ENCODE measurements at places on chromosomes 16 and 17.

DNA sequence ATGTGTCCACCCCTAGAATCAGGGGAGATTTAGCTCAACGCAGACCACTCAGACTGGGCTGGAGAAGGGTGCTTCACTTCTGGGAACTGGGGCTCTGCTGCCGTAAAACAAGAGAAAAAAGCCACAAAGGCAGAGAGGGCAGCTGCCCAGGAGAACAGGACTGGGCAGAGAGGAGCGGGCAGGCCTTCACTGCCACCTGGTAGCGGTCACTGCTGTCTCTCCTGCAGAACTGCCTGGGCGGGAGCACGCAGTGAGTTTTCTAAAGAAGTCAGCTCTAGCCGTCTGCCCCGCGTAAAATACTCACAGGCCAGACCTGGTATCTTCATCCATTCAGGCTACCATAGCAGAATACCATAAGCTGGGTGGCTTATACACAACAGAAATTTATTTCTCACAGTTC is 103.8 kb downstream of the AMFR start:
- peaks cover 25% of the 10 kb centered on the region for H3K4me1 ChIP-seq
- H3K27me3 ChIP-seq: no peaks in the 10 kb centered on the region
- DNase-seq: no peak
- H3K27ac ChIP-seq: no peak overlapping the region

GRCh38 chr17:63290784-63291183 is 155.3 kb downstream of the CYB561 start:
- H3K4me1 ChIP-seq: no peaks in the 10 kb centered on the region
- H3K27me3 ChIP-seq: no peaks in the 10 kb centered on the region
- no peaks in the 10 kb centered on the region for H3K36me3 ChIP-seq

- no peak overlapping the region for H3K27ac ChIP-seq
- no peaks in the 10 kb centered on the region for H3K27me3 ChIP-seq
- no peak overlapping the region for H3K4me3 ChIP-seq
- DNase-seq: no peak
- H3K36me3 ChIP-seq: no peaks in the 10 kb centered on the region
Observed at GRCh38 chr17:57337390-57337789, 81.1 kb downstream of the MSI2 start.

- no peak for DNase-seq
- H3K36me3 ChIP-seq: no peaks in the 10 kb centered on the region
- H3K4me3 ChIP-seq: no peak overlapping the region
- H3K27ac ChIP-seq: peak overlapping the region; percentile 29
Observed at GRCh38 chr17:19752216-19753050, 4.3 kb upstream of the ALDH3A1 start.

GRCh38 chr16:68031951-68032350 is 8.9 kb downstream of the DUS2 start:
- no peaks in the 10 kb centered on the region for H3K4me1 ChIP-seq
- H3K27ac ChIP-seq: no peak overlapping the region
- DNase-seq: no peak
- H3K4me3 ChIP-seq: no peak overlapping the region
- H3K36me3 ChIP-seq: no peaks in the 10 kb centered on the region

DNA sequence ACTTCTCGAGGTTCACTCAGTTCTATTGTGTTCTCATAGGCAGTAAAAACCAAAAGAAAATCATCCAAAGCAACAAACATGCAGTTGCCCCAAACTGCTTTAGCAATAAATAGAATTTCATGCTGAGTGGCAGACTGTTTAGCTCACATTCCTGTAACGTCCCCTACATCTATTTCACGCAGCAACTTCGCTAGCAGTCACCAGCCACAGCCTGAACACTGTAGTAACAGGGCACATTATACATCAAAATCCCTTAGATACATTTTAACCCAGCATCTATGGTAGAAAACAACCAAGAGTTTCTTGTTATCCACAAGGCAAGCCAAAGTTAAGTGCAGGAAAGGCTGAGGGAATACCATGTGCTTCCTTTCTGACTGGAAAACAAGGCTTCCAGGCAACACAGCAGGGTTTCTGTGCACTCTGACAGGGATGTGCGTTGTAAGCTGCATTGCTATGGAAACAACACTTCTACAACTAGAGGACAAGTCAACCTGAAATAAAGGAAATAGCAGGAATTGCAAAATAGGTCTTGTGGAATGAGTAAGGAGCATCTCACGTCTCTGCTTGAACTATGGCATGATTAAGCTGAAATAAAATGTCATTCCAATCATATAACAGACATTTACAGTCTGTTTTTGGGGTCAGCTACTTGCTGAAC is 55.4 kb downstream of the CFDP1 start:
- no peak for DNase-seq
- H3K4me3 ChIP-seq: no peak overlapping the region
- no peaks in the 10 kb centered on the region for H3K27me3 ChIP-seq

- no peaks in the 10 kb centered on the region for H3K27me3 ChIP-seq
- H3K36me3 ChIP-seq: no peaks in the 10 kb centered on the region
- H3K4me3 ChIP-seq: no peak overlapping the region
- no peaks in the 10 kb centered on the region for H3K4me1 ChIP-seq
- DNase-seq: no peak
Observed at GRCh38 chr16:5480431-5481195, 383.0 kb upstream of the EEF2KMT start.

- H3K4me3 ChIP-seq: no peak overlapping the region
- peak overlapping the region; percentile 77 for H3K27ac ChIP-seq
- peaks cover 4% of the 10 kb centered on the region for H3K36me3 ChIP-seq
- H3K27me3 ChIP-seq: no peaks in the 10 kb centered on the region
- H3K4me1 ChIP-seq: peaks cover 25% of the 10 kb centered on the region
Observed at GRCh38 chr17:73278049-73278464, 16.4 kb upstream of the CPSF4L start.

GRCh38 chr17:41844971-41845370 is 7.3 kb downstream of the KLHL10 start:
- H3K27ac ChIP-seq: no peak overlapping the region
- DNase-seq: no peak
- H3K36me3 ChIP-seq: no peaks in the 10 kb centered on the region
- H3K4me3 ChIP-seq: no peak overlapping the region
- H3K27me3 ChIP-seq: no peaks in the 10 kb centered on the region

GRCh38 chr17:50339381-50339780 is 6.5 kb upstream of the XYLT2 start:
- H3K27me3 ChIP-seq: no peaks in the 10 kb centered on the region
- no peaks in the 10 kb centered on the region for H3K4me1 ChIP-seq
- H3K27ac ChIP-seq: no peak overlapping the region
- no peak for DNase-seq

DNA sequence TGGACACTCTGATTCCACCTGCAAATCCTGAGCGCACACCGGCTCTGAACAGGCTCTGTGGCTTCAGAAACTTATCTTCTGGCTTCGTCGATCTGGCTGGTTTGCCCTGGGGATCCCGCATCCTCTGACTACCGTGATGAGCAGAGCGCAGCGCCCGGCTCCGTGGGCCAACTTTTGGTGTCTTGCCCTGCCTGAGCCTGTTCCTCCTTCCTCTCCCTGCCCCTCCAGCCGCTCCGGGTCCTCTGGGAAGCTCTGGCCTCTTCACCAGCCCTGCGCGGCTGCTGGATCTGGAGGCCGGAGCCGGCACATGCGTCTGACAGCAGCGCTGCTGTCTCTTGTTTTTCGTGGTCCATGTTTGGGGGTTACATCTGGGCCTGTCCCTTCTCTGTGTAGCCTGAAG is 65.6 kb downstream of the JPH3 start:
- H3K4me3 ChIP-seq: no peak overlapping the region
- no peak overlapping the region for H3K27ac ChIP-seq
- DNase-seq: no peak
- no peaks in the 10 kb centered on the region for H3K4me1 ChIP-seq

DNA sequence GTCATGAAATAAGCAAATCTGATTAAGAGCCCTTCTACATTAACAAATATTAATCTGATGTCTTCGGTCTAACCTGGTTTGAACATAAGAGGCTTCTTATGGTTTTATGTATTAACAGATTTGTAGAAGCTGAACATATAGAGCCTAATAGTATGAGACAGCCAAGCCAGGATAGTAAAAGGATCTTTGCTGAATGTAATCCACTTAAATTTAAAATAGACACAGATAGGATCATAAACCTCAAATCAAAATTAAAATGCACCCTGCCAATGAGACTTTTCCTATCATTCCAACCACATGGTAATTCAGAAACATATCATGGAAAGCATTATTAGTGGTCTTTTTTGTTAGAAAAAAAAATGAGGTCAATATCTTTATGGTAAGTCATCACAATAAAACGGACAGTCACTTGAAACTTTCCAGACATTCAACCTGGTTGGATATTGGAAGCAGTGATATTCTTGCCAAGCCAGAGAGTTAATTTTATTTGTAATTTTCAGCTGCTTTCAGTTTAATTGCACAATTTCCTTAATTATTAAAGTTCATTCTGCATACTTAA is 606.9 kb upstream of the SALL1 start:
- no peaks in the 10 kb centered on the region for H3K36me3 ChIP-seq
- DNase-seq: no peak
- no peak overlapping the region for H3K4me3 ChIP-seq
- H3K27ac ChIP-seq: no peak overlapping the region

- no peak overlapping the region for H3K27ac ChIP-seq
- H3K27me3 ChIP-seq: no peaks in the 10 kb centered on the region
- no peak overlapping the region for H3K4me3 ChIP-seq
- H3K36me3 ChIP-seq: peaks cover 5% of the 10 kb centered on the region
- no peaks in the 10 kb centered on the region for H3K4me1 ChIP-seq
Observed at GRCh38 chr16:78428193-78428592, 328.7 kb downstream of the WWOX start.

DNA sequence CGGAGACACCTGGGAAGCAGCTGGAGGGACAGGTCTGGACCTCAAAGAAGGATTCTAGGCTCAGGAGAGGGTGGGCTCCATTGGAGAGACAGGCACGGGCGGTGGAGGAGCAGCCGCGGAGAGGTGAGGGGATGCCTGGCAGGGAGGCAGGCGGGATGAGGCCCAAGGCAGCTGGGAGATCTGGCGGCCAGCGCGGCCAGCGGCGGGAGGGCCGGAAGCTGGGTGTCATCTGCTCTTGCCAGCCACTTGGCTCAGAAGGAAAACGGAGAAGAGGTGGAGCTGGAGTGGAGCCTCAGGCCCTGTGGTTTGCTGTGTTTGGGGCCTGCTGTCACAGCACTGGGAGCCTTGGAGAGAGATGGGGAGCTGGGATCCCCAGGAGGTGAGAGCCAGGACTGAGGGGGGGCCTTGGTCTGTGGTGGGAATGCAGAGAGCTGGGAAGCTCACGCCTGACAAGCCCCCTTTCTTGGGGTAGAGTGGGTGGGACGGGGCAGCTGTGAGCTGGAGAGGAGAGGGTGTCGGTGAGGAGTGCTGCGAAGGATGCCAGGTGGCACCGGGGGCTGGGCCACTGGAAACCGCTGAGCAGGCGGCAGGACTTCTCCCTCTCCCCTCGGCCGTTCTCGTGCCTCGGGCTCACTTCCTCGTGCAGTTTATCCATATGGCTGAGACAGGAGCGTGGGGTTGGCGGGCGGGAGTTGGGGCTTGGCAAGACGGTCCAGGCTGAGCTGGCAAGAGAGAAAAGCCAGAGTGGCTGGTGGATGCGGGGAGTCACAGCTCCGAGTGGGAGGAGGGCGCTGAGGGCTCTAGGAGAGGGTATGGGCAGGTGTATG is 8.0 kb downstream of the TBC1D24 start:
- H3K27ac ChIP-seq: peak overlapping the region; percentile 77
- no peaks in the 10 kb centered on the region for H3K36me3 ChIP-seq
- no peaks in the 10 kb centered on the region for H3K27me3 ChIP-seq
- peak; percentile 69 for DNase-seq

DNA sequence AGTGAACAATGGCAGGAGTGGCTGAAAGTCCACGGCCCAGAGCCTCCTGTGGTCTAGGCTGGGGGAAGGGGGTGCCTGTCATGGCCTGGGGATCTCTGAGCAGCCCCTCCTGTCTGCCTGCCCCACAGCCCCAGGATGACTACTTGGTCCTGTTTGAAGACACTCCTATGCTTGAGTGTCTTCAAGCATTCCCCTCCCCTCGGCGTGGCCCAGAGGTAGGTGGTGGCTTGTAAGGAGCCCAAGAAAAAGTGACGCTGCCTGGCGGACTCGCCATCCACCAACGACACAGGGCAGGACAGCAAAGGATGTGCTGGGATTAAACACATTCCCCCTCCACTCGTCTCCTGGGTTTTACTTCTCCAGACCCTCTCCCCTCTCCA is 5.7 kb downstream of the SULT1A1 start:
- DNase-seq: no peak
- no peaks in the 10 kb centered on the region for H3K36me3 ChIP-seq
- H3K4me1 ChIP-seq: peaks cover 6% of the 10 kb centered on the region
- no peak overlapping the region for H3K4me3 ChIP-seq

DNA sequence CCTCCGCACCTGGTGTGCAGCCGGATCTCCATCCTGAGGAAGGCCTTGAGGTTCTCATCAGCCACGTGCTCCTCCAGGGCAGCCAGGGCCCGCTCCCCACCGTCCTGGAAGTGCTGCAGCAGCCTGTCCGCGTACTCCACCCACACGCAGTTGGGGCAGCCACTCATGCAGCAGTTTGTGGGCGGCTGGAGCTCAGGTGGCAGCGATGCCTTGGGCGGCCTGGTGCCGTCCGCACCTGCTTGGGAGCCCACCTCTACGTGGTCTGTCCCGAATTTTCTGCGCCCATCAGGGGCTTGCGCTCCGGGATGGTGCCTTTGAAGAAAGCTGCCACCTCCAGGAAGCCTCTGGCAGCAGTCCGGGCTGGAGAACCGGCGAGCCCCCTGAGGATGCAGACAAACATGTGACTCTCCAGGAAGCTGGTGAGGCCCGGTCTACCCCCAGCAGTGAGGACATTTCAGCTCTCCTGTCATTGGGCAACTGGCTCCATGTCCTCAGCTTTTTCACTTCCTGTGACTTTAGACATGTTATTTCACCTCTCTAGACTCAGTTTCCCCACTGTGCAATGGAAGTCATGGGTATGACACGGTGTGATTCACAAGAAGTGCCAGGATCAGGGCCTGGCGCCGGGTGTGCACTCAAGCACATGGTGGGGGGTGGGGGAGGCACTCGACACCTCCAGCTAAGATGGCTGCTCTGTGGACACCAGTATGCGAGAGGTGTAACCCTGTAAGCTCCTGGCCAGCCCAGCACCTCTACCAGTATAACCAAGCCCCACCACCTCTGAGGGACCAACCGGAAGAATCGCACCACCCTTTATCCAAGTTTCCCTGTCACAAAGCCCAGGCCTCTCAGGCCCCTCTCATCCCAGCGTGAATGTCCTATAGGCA is 957 bp downstream of the OXLD1 start:
- no peaks in the 10 kb centered on the region for H3K27me3 ChIP-seq
- H3K27ac ChIP-seq: peak overlapping the region; percentile 85
- H3K4me3 ChIP-seq: peak overlapping the region; percentile 89
- DNase-seq: no peak

GRCh38 chr17:48719642-48720265 is 2.6 kb downstream of the PRAC1 start:
- peaks cover 71% of the 10 kb centered on the region for H3K27me3 ChIP-seq
- no peak for DNase-seq
- H3K36me3 ChIP-seq: no peaks in the 10 kb centered on the region
- no peak overlapping the region for H3K4me3 ChIP-seq
- H3K27ac ChIP-seq: no peak overlapping the region
